ENCODE measurements at places on chromosomes 5 and 9.

GRCh38 chr9:83431101-83432060, 106.8 kb downstream of the FRMD3 start:
- DNase-seq, result no peak

DNA sequence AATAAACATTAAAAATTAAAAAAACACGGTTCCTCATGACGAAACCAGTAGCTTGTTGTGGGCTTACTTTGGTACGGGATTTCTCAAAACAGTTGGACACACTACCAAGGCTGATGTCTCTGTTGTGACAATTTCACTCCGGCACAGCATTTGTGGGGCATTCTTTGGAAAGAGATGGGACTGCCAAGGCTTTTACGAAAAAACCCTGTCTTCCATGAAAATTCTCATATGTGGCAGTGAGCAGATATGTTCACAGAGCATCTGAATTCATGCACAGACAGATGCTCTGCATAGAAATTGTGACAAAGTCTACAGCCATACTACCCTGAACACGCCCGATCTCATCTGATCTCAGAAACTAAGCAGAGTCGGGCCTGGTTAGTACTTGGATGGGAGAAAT, 17.8 kb upstream of the SHROOM1 start:
- no peak for DNase-seq

- no peak for DNase-seq
Measured at GRCh38 chr5:129951039-129951438, 46.8 kb downstream of the CHSY3 start.

DNA sequence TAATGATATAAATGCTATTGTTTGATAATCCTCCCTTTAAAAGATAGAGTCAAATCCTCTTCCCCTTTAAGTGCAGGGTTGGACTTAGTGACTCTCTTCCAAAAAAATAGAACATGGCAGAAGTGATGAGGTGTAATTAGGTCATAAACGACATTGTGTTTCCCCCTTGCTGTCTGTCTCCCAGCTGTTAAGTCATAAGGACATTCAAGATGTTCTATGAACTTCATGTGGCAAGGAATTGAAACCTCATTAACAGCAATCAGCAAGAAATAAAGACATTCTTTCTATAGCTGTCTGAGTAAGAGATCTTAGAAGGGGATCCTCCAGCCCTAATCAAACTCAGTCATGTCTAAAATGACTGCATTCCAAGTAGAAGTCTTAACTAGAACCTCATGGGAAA, 3.3 kb upstream of the SLC25A46 start:
- no peak for DNase-seq

GRCh38 chr5:108681079-108681921, 66.4 kb upstream of the FER start:
- no peak for DNase-seq

DNA sequence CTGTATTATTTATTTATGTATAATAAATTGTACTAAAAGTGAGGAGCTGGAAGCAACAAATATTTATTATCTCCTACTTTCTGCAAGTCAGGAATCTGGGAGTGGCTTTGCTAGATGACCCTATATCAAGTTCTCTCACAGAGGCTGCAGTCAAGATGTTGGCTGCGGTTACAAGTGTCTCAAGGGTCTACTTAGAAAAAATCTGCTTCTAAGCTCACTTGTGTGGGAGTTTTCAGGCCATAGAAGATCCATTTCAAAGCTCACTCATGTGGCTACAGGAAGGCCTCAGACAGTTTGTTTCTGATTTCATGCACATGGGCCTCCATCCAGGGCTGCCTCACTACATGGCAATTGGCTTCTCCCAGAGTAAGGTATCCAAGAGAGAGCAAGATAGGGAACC, 551.1 kb downstream of the CAAP1 start:
- no peak for DNase-seq

DNA sequence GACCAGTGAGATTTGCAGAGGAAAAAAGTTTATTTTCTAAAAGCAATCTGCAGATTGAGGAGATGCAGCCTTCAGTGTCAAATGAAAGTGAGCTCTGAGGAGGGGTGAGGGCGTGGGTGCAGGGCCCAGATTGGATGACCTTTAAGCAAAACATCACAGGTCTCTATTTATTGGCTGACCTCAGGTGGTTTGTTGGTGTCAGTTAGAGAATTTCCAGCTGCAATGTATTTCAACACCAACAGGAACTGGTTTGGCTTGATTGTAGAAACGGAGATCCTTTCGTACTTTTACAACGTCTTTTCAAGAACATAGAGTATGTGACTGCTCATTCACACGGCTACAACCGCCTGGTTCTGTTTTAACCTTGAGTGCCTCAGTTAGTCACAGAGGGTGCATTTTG, 1069.1 kb downstream of the EFNA5 start:
- no peak for DNase-seq

DNA sequence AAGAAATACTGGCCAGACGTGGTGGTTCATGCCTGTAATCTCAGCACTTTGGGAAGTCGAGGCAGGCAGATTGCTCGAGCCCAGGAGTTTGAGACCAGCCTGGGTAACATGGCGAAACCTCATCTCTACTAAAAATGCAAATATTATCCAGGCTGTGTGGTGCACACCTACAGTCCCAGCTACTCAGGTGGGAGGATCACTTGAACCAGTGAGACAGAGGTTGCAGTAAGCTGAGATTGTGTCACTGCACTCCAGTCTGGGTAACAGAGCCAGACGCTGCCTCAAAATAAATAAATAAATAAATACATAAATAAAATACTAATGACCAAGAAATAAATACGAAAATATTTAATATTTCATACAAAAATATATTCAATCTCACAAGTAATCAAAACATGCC, 18.8 kb downstream of the KLF9 start:
- no peak for DNase-seq

DNA sequence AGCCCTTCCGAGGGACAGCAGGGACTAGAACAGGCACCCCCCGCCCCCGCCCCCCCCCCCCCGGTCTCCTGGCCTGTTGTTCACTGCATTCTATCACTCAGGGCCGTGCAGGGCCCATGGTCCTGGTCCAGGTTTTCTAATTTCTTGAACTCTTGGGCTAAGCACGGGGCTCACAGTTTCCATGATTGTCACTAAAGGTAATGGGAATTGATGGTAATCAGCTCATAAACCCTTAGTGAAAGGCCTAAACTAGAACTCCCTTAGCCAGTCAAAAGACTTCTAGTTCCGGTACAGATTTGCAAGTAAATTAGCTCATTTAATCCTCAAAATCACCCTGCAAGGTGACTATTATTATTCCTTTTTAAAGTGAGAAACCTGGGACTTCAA, 14.7 kb upstream of the PWWP2A start:
- no peak for DNase-seq

Measured in activated CD4-positive, alpha-beta T cell treated with anti-CD3 and anti-CD28 coated beads for 1 hour (primary cell).